ENCODE measurements at places on chromosomes 4 and X.

DNA sequence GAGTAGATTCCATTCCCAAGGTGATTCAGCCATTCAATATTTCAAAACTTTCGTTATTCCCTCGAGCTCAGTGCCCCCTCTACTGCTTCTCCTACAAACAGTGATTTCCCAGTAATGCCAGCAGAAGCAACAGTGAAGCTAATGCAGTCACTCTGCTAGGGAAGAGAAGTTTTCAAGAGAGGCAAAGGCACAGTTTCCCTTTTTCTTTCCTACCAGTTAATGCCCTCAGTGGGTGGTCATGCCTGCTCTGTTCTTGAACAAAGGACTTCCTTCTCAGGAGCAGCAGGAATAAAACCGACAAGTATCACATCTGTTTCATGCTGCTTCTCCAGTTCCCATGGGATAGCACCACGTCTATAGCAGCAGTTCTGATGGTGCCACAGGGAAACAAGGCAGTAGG lies 317.2 kb downstream of the TENM3 start:
- no peak for DNase-seq

DNA sequence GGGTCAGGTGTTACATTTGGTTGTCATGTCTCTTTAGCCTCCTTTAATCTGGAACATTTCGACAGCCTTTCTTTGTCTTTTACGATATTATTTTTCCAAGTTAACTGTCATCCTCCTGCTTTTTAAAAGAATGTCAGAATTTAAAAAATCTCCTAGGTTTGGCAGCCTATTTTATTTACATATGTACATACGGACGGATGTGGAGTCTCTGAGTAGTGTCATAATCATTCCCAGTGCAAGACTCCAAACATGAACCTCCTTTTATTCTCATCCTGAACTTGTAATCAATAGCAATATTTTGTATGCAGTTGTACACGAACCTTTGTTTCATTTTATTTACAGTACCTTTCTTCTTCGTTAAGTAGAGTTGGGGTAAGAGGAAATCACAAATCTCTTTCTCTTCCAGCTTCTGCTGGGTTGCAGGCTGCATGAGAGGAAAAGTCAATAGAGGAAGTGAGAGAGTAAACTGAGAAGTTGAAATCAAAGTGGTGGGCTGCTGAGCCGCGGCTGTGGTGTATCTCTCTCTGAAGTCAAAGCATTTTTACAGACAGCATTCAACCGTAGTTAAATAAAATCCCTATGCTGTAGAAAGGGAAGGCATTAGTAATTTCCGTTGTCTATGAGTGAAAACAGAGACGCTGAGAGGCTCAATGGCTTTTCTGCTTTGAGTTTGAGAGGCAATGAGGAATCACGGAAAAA lies 53.9 kb upstream of the RPS6KA3 start:
- no peak for DNase-seq

DNA sequence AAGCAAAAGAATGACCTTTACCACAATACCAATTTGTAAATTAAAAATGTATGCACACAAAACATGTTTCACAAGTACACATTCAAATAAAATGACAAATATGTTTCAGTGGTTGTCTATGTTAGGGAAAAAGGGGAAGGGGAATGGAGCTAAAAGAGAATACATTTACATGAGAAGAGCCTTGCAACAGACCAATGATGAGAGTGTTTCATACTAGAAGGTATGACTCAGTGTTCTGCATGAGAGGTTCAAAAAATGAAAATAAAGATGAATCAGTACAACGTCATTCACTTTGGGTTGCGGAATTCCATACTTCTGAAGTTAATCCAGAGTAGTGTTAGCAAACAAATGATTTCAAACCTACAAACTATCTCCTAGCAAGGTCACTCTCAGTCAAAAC lies 51.7 kb downstream of the RPGR start:
- DNase-seq: no peak

- no peak for DNase-seq
Measured at GRCh38 chrX:68682790-68683189, 35.3 kb downstream of the STARD8 start.

DNA sequence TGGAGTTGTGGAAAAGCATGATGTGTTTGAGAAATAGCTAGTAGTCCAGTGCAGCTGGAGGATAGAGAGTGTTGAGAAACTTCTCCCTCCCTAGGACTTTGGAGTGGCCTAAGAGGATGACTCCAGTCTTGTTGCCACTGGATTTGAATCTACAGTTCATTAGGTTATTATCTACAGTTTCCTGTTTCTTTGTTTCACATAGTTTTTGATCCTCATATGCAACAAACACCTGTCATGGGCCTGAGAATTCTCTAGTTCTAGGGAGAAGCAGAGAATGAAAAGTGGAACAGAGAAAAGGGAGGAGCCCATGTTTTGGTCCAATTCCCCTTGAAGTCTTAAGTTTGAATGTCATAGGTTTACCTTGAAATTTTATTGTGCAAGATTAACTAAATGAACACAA lies 73.6 kb upstream of the TBC1D9 start:
- DNase-seq: no peak

DNA sequence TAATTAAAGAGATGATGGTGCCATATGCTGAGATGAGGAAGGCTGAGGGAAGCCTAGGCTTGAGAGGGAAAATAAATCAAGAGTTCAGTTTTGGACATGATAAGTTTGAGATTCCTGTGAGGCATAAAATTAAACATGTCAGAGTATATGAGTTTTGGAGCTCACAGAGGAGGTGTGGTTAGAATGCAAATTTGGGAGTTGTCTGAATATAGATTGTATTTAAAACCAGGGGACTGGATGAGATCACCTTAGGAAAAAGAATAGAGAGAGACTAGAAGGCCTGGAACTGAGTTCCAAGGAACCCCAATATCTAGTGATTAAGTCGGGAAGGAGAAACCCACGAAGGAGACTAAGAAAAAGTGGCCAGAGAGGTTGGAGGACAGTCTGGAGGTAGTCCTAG lies 65.5 kb downstream of the FRMPD3 start:
- no peak for DNase-seq

GRCh38 chrX:131219271-131219670 lies 69.8 kb downstream of the IGSF1 start:
- no peak for DNase-seq

DNA sequence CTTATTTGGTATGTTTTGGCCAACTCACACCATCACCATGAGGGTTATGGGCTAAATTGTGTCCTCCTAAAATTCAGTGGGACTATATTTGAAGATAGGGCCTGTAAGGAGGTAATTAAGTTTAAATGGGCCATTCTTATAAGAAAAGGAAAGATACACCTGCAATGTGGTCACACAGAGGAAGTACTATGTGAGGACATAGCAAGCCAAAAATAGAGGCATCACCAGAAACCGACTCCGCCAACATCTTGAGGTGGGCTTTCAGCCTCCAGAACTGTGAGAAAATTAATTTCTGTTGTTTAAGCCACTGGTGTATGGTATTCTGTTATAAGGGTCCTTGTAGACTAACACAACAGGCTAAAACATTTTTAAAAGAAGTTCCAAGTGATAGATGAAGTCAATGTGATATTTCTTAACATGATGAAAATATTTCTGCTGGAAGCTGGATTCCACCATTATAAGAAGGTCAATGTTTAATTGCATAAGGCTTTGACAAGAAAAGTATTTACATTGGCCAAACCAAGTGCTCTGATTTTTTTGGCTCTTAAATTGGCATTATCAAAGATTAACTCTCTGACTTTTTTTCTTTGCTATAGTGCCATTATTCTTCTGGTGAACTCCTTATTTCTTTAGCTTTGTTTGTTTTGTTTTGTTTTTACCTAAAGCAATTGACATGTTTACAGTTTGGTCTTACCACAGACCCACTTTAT lies 540.9 kb downstream of the PPARGC1A start:
- no peak for DNase-seq

DNA sequence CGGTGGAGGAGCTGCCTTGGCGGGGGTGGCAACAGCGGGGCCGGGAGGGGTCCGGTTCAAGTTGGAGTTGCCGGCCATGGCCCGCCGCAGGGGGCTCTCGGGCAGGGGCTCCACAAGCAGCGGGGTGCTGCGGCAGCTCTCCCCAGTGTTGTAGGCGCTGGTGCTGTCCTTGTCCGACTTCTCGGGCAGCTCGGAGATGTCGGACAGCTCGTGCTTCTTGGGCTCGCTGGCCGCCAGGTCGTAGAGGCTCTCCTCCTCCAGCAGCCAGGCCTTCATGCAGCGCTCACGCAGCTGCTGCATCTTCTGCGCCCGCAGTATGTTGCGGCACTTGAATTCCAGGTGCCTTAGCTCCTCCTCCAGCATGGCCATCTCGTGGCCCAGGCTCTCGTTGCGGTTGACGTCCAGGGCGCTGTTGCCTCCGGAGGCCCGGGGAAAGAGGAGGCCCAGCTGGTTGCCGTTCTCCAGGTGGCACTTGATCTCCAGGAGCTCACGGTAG lies 9.7 kb downstream of the SSR4 start:
- DNase-seq: no peak

GRCh38 chr4:140266958-140267568 lies 106.4 kb upstream of the SCOC start:
- no peak for DNase-seq

DNA sequence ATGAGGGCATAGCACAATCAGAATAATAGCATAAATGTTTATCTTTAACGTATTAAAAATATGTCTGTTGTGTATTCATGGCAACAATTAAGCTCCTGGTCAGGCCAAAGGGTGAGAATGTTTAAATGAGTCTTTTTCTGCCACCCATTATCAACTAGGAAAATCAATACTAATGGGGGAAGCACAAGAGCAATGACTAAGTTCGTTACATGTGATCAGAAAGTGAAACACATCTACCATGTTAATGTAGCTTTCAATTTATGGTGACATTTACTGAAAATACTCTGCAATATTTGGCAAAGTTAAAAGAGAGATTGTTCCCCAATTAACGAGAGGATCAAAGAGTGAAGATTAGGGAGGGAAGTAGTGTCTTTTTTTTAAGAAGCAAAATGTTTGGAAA lies 143.7 kb downstream of the NAA11 start:
- DNase-seq: no peak

- DNase-seq: no peak
Measured at GRCh38 chr4:36039026-36039425, 205.3 kb downstream of the ARAP2 start.

DNA sequence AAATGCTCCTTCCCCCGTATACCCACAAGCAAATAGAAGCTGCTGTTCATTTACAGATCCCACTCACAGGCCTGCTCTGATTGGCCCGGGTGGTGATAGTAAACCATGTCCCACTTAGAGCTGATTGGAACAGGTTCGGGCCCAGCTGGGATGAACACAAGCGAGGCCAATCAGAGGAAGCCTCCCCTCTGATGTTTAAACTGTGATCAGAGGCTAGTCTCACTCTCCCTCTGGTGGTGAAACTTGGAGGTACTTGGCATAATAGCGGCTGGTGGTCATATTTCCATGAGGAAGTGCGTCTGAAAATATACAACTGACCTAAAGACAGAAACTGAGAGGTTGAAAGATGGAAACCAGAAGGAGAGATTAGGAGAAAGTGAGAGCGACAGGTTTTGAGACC lies 51.5 kb upstream of the TRPC3 start:
- no peak for DNase-seq

DNA sequence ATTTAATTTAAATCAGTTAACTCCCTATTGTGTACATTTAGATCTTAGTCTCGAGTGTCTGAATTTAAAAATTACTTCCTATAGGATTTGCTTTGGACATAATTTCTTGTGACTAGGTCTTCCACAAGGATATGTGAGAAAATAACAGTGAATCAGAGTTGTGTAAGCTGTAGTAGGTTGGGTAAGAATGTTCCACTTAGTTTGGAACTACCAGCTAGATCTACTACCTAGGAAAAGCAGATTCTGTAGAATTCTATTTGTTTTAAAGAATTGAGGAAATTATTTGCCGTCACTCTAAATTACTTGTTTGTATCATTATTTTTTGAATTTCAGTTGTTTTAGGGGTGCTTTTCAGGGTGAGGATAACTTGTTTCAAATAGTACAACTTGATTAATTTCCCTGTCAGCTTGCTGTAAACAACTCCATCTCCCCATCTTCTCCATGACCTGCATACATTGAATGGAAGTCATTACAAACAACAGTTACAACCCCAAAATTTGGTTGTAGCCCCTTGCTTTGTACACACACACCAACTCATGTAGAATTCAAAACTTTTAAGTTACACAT lies 1.3 kb downstream of the MTHFD2L start:
- DNase-seq: no peak

DNA sequence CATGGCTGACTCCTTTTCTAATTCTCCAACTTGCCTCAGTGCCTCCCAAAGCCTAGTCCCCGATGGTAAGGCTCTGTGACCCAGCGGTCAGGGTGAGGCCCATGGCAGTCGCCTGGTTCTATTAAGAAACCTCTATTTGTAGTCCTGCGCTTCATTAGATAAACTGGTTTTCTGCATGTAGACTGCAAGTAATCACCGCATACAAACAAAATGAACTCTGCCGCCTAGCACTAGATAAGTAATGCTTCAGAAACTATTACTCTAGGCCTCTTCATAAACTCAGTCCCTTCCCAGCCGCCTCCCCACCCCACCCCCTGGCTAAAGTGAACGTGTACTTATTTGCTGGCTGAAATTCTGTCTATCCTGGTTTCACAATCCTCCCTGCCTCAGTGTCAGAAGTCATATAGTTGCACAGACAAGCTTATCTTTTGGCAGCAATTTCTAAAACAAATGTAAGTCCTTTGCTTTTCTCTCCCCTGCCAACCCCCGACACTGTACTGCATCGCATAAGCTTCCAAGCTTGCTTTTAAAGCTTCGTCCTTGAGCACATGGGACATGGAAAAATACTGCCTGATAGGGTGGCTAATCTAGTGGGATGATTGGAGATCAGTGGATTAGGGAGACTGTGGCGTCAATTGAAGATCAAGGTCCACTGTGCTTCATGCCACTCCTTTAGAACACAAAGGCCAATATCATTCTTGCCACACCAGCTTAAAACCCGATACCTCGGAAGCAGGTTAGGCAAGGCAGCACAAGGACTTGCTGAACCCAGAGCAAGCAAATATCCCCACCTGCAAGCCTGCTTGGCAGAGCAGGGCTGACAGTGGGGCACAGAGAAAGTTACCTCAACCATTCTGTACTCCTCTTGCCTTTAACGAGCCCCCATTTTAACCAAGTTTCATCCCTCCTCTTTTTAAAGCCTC lies 125.8 kb downstream of the IRF2 start:
- DNase-seq: no peak

DNA sequence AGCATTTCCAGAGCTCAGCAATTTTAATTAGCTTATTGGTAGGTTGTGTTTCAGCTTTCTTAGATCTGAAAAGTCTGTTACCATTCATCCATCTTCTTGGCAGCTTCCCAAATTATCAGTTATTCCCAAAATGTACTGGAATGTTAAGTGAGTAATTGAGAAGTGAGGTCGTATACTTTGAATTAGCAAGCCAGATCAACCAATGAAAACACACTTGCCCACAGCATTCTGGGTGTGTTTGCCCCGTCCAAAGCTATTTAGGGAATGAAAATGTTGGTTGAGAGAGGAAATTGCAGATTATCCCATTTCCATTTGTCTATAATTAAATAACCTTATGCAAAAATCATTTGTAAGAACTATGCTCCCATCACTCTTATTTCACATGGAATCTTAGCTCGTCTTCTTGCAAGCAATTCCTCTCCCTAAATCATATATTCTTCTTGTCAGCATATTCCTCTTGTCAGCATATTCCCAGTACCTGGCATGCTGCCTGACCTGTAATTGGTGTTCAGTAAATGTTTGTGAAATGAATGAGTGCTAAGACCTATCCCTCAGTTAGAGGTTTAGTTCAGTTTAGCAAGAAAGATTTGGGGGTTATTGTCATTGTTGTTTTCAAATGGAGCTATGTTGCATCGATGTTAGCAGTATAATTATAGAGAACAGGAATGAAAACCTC lies 23.3 kb upstream of the ANTXR2 start:
- DNase-seq: no peak
